ENCODE measurements at places on chromosomes 11 and 22. TPM values are rescaled to one million over a fixed set of nuclear protein-coding genes. Genes with fewer than 3 reads are reported as not detected.

MEI1 gene
- total RNA-seq = 0.73 TPM

MPEG1 gene
- not detected for total RNA-seq

SCUBE1 gene
- total RNA-seq = 0.58 TPM

SLC22A25 gene
- total RNA-seq = not detected

H19 gene
- total RNA-seq = 2.9 TPM

TRIM6 gene
- total RNA-seq = 9.7 TPM

DEPDC5 gene
- total RNA-seq = 12.9 TPM

AGBL2 gene
- 1.0 TPM for total RNA-seq

KDM4E gene
- not detected for total RNA-seq

MIAT gene
- total RNA-seq = 1.3 TPM

SUSD2 gene
- 2.6 TPM for total RNA-seq

MPZL2 gene
- total RNA-seq = 0.73 TPM

LINC01488 gene
- total RNA-seq = not detected

MYO7A gene
- total RNA-seq = 0.17 TPM

SYT7 gene
- total RNA-seq = 22.7 TPM

TEX12 gene
- not detected for total RNA-seq

SLN gene
- not detected for total RNA-seq

TMEM123 gene
- 112 TPM for total RNA-seq

SCGB1D2 gene
- not detected for total RNA-seq

PDE2A gene
- total RNA-seq = 0.58 TPM

KRTAP5-10 gene
- total RNA-seq = not detected

PARVG gene
- not detected for total RNA-seq

UBASH3B gene
- total RNA-seq = 13.9 TPM

ABTB2 gene
- total RNA-seq = 9.6 TPM

SLC43A3 gene
- 77.2 TPM for total RNA-seq

PRR5L gene
- 0.29 TPM for total RNA-seq

CNTF gene
- 1.5 TPM for total RNA-seq

SLC22A24 gene
- total RNA-seq = not detected

KRTAP5-8 gene
- total RNA-seq = not detected

UBQLN3 gene
- 0.15 TPM for total RNA-seq

OR4A16 gene
- not detected for total RNA-seq

IGSF22 gene
- total RNA-seq = not detected

SPDYC gene
- total RNA-seq = not detected

HEPACAM gene
- total RNA-seq = not detected

STK33 gene
- 3.8 TPM for total RNA-seq

OR8D1 gene
- not detected for total RNA-seq

ZP1 gene
- 0.17 TPM for total RNA-seq

MYBPC3 gene
- total RNA-seq = not detected

OR51B5 gene
- total RNA-seq = 0.29 TPM

HTR3A gene
- total RNA-seq = not detected

SCGB1D1 gene
- total RNA-seq = not detected

TMEM45B gene
- total RNA-seq = not detected

CBLIF gene
- not detected for total RNA-seq

LRRC51 gene
- 8.1 TPM for total RNA-seq

DRD4 gene
- total RNA-seq = not detected

UPB1 gene
- total RNA-seq = not detected

UPK3A gene
- total RNA-seq = not detected

Measured in smooth muscle cell of trachea (primary cell).